Muscle of leg (tissue), 16 donors: ENCODE measurements at places on chromosomes 6 and 20. TPM values are rescaled to one million over a fixed set of nuclear protein-coding genes. Genes with fewer than 3 reads are reported as not detected.

Gene SLC22A16
- polyA plus RNA-seq: 0.29 TPM

Gene USP49
- 4.6 TPM for polyA plus RNA-seq

Gene SPATA25
- polyA plus RNA-seq: 4.2 TPM

Gene KLC4
- 19.4 TPM for polyA plus RNA-seq

Gene PLN
- polyA plus RNA-seq: 8.8 TPM

- DNase-seq: no peak
These were observed 46.7 kb downstream of the TMEM170B start for GRCh38 chr6:11584244-11584643.

GRCh38 chr6:11043961-11044711, at the start of gene ELOVL2:
ELOVL2 (minus strand) TSS chr6:11044305; CDS start chr6:11044230, 75 bp downstream.
- DNase-seq: peak; percentile 65

DNA sequence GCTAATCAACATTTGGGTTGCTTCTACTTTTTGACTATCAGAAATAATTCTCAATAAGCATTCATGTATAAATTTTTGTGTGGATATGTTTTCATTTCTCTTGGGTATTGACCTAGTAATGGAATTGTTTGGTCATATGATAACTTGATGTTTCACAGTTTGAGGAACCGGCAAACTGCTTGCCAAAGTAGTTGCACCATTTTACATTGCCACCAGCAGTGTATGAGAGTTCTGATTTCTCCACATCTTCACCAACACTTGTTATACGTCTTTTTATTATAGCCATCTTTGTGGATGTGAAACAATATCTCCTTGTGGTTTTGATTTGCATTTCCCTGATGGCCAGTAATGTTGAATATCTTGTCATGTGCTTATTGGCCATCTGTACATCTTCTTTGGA, 42.6 kb upstream of the TGM2 start:
- DNase-seq: no peak

- peak; percentile 93 for DNase-seq
These were observed 15.2 kb upstream of the MRPS18A start for GRCh38 chr6:43702534-43703440.

- DNase-seq: no peak
These were observed 49.7 kb upstream of the STK35 start for GRCh38 chr20:2051946-2052345.

- peak; percentile 15 for DNase-seq
These were observed 10.9 kb downstream of the ZSCAN9 start for GRCh38 chr6:28235912-28236452.

GRCh38 chr6:14454473-14454775, 336.9 kb downstream of the CD83 start:
- no peak for DNase-seq

DNA sequence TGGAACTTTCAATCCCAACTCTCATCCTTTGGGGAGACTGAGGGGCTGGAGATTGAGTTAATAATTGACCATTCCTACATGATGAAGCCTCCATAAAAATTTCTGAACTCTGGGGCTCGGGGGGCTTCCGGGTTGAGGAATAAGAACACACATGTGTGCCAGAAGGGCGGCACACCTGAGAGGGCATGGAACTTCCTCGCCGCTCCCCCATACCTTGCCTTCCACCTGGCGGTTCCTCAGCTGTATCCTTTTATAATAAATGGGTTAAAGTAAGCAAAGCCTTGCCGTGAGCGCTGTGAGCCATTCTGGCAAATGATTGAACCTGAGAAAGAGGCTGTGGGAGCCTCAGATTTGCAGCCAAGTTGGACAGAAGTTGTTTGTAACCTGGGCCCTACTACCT, 164.8 kb downstream of the LY86 start:
- DNase-seq: no peak

- no peak for DNase-seq
These were observed 317.8 kb upstream of the NT5E start for GRCh38 chr6:85132091-85132490.

- peak; percentile 81 for DNase-seq
These were observed 99.3 kb downstream of the LRRC1 start for GRCh38 chr6:53894091-53894490.

DNA sequence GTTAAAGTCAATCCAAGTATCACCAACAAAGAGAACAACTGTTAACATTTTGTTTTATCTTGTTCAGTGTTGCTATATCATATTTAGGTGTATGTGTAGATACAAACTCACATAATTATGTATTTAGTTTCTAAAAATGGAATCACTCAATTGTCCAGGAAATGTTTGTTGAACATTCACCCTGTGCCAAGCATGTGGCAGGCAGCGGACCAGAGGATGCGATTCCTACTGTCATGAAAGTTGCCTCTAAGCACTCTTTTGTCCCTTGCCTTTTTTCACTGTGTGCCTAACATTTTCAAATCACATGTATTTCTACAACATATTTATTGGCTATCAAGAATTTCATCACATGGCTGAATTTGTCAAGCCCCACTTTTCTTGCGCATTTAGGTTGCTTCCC, 16.9 kb upstream of the TGM2 start:
- DNase-seq: no peak

DNA sequence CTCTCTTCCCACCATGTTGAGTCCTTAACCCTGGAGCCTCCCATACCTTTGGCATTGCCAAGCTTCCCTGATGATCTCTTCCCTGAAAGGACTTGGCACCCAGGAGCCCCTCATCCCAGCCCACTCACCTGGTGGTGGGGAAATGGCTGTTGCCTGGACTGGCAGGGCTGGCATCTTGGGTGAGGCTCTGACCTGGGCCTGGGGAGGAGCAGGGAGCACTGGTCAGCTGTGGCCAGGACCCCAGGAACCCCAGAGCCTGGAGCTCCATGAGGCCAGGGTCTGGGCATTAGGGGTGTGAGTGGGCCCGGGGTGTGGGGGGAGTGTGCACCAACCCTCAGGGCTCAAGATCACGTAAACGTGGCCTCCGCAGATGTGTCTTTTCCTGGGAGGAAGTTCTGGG, 9.5 kb downstream of the SDCBP2 start:
- no peak for DNase-seq

DNA sequence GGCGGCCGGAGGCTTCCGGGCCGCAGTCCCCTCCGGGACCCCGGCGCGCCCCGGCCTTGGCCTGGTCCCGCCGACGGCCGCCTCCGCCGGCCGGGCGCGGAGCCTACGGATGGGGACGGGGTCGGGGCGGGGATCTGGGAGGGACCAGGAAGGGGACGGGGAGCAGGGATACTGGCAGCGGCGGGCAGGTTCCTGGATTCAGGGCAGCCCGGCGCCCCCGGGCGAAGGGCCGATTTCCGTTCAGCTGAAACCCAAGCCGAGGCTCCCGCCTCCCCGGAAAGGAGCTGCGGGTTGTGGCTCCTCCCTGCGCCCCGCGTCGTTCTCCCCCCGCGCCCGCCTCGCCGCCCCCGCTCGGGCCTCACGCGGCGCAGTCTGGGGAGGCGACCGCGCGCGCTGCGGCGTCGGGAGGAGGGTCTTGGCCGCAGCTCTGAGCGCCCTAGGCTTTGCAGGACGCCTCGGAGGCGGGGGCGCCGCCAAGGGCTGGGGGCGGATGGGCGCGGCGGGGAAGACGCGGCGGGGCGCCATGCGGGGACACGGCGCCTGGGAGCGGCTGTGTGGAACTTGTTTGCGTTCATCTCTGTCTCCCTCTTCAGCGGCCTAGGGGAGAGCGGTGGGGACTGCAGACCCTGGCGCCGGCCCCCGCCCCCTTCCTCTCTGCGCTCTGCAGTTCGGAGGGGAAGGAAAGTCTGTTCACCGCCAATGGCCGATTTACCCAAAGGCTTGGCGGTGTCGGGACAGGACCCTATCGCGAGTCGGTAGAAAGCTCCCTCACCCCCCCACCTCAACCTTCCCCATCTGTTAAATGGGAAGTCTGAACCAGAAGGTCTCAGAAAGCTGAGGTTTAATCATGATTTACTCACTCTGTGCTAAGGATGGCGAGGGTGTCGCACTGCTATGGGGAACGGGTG, 22.7 kb upstream of the TMEM181 start:
- peak; percentile 51 for DNase-seq

DNA sequence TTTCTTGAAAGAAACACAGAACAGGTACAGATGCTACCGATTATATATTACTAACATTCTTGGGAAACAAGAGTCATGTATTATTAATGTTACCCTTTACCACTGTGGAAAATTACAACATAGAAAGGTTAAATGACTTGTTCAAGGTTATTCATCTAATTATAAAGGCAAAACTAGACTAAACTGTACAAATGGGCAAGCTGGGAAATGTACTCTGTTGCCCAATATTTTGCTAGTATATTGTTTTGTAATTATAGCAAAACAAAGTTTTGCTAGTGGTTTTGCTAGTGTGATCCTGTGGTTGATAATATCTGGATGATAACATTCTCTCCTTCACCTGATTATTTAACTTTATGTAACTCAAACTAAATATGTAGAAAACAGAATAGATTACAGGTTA, 96.5 kb downstream of the TINAG start:
- no peak for DNase-seq

GRCh38 chr6:139577124-139577762, 202.8 kb upstream of the CITED2 start:
- DNase-seq: no peak

DNA sequence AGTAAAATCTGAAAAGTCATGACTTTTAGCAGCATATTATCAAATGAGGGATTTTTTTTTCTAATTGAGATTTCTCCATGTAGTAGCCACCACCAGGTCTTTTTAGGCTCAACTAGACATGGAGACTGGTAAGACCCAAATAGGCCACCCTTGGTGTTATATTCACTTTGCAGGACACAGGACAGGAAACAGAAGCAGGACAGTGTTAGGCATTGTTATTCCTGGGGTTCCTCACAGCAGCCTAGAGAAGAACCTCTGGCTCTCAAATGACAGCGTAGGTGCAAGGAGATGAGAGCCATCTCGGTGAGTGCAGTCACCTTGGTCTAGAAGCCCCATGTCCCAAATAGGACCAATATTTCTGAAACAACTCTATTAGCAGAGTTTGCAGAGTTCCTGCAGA, 19.2 kb upstream of the PBOV1 start:
- no peak for DNase-seq

DNA sequence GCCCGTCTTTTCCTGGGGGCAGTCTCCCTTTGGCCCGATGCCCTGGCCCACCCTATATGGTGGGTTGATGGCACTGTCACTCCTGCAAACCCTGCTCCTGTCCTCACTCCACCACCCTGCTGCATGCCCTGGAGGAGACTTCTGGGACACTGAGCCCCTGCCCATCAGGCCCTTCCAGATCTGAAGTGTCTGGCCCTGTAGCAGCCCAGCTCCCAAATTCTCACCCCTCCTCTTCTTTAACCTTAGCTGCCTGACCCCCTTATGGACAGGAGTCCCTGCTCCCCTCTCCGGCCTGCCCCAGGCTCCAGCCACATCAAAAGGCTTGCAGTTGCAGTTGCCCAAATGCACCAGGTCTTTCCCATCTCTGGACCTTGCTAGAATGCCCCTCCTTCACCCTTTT, 20.8 kb upstream of the SLC32A1 start:
- DNase-seq: no peak

- peak; percentile 12 for DNase-seq
These were observed 19.4 kb upstream of the CLDN20 start for GRCh38 chr6:155244434-155244833.

- no peak for DNase-seq
These were observed 360.6 kb downstream of the RIMS1 start for GRCh38 chr6:72246926-72247325.

DNA sequence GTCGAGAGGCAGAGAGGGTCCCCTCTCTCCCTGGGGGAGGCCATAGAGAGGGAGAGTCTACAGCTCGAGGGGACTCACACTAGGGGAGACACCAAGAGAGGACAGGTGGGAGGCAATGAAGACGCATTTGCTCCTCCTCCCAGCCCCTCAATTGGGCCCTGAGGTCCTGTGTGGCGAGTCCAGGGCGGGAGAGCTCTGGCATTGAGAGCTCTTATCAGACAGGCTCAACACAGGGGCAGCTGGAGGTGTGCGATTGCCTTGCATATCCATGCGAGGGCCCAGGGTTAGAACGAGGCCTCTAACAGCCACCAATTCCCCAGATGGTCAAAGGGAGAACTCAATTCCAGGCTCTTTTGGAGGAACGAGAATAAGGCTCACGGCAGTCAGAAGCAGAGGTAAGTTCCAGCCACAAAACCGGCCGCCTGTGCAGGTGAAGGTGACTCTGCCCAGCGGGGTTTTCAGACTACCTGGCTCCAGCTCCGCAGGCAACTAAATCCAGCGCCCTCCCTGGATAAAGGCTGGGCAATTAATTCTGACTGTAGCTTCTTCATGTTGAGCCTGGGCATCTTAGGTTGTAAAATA, 94.0 kb upstream of the MPC1 start:
- no peak for DNase-seq
